ENCODE measurements at places on chromosomes 13 and 19.

DNA sequence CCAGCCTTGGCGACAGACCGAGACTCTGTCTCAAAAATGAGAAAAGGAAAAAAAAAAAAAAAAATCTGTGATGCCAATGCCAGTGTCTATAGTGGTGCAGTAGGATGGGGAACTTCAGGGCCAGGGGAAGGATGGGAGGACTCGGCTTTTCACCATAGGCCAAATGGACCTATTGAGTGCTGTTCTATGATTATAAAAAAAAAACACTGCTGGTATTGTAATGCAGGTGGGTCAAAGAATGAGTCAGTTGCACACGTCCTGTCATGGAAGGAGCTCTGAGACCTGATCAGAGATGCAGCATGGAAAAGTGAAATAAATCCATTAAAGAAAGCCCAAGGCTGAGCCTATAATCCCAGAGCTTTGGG lies 7.0 kb downstream of the DNAJB1 start:
- DNase-seq, result no peak

DNA sequence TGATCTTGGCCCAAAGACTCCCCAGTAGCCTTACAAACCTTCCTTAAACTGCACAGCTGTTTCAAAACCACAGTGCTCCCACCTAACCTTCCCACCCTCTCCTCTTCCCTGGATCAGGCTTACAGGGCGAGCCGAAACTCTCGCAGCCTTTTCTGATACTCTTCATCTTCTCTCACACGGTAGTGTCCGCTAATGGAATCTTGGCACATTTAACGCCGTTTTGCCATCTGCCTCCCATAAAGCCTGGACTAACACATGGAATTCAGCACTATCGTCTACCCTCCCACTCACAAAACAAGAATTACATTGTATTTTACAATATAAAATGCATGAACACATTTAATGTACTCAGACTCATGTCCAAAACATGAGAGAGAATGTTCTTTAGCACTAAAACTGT lies 135.9 kb downstream of the RAP2A start:
- DNase-seq, result no peak

DNA sequence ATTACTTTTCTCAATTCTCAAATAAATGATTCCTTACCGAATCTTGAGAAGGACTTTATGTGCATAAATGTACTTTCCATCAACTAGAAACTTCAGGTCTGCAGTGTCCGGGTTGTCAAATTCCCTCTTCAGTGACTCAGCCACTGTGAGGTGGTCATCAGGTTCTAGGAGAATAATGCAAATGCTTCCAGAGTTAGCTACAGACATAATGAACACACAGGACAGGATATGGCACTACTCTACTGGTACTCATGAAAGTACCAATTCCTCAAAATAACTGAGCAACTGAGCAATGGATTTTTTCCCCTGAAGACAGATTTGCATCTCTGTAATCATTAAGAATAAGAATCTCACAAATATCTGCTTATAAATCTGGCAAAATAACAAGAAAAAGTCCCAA lies 31.2 kb downstream of the RCBTB2 start:
- no peak for DNase-seq

DNA sequence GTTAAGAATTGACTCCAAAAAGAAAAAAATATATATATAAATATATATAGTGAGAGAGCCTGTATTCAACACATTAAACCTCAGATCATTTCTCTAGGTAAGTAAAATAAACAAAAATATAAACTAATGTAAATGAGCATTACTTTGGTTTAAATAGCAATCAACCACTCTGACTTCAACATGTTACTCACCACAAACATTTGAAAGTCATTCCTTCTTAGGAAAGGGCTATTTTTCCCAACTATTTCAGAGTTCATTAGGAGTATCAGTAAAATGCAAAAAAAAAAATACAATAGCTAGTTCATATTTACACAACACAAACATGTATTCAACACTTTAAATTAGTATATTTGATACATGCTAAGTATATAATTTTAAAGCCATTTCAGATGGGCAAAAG lies 40.5 kb downstream of the KLF12 start:
- no peak for DNase-seq
